ENCODE measurements at places on chromosomes 2 and 18.

- DNase-seq, result no peak
Observed at GRCh38 chr2:71827524-71827901, 320.1 kb downstream of the CYP26B1 start.

DNA sequence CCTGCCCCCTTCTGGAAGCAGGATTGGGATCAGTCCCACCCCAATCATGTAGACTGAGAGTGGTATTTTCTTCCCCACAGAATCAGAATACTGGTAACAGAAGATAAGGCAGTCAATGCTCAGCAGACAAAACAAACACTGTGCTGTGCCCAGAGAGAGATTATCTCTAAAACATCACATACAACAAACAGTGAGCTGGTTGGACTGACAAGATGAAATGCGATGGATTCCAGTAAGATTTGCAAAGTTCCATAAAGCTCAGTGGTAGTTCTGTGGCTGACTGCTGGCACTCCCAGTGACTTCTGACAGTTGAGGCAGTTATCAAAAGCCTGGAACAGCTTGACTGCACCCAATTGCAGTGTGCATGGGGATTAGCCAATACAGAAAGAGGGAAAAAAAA is 311.5 kb upstream of the MGAT5 start:
- DNase-seq, result no peak

DNA sequence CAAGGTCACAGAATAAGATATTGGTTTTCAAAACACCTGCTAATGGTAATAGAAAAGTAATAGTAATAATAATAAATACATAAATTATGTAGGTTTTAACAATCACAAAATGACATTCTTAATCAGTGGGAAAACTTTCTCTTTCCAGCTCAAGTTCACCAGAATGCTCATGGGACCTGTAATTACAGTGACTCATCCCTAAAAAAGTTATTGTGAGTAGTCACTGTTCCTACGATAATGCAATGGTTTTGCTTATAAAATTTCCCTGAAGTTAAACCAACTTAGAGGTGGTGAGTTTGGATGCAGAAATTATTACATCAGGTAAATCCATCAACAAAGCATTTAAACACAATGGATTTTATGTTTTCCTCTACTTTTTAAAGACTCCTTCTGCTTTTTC is 502.3 kb downstream of the PID1 start:
- no peak for DNase-seq

DNA sequence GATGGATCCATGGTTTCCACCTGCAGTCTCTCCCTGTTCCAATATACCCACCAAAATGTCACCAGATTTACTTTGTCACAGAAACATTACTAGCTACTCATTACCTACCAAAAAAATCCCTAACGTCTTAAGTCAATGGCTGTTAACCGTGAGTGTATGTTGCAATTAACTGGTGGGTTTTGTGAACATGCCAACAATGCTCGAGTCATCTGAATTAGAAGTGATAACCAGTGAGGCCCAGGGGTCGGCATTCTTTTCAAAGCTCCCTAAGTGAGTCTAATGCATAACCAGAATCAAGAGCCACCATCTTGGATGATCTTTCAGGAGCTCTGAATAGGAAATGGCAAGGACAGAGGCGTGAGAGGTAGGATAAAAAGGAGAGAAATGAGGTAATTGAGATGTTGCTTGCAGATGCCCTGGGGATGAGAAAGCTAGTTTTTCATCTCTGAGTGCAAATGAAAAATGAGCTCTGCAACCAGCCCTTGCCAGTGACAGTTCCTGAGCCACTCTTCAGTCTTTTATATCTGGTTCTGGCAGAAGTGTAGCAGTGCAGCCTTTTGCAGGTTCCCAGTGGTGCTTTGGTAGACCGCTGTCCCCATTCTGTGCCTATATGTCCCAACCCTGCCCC is 130.0 kb upstream of the RND3 start:
- DNase-seq, result no peak

DNA sequence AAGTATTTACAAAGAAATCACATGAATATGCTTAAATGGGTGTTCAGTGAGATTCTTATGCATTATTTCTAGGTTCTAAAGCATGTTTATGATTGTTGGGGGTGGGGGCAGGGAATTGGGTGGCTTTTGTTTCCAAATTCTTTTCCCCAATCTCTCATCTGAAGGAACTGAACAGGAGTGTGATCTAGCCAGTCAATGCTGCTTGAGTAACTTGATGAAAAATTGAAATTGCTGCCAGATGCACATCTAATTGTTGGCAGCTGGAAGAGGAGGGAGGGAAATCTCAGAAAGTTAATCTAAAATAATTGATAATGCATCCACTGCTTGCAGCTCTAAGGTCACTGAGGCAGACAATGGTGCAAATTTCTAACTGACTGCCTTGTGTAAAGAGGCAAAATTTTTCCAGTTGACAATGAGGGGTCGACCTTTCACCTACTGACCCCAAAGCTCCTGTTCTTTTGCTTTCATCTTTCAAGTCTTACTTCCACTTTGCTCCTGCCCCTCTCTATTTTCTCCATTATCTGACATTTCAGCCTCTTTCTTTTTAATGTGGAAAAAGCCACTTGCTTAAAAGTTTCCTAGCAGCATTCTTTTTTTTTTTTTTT is 53.3 kb downstream of the IRS1 start:
- no peak for DNase-seq
